GM12892 (cell line): ENCODE measurements at places on chromosomes 2 and 18.

- DNase-seq = peak; percentile 34
Measured at GRCh38 chr18:62637807-62638687, 77.3 kb upstream of the PHLPP1 start.

GRCh38 chr2:226184940-226185615, 614.5 kb downstream of the IRS1 start:
- DNase-seq = no peak

DNA sequence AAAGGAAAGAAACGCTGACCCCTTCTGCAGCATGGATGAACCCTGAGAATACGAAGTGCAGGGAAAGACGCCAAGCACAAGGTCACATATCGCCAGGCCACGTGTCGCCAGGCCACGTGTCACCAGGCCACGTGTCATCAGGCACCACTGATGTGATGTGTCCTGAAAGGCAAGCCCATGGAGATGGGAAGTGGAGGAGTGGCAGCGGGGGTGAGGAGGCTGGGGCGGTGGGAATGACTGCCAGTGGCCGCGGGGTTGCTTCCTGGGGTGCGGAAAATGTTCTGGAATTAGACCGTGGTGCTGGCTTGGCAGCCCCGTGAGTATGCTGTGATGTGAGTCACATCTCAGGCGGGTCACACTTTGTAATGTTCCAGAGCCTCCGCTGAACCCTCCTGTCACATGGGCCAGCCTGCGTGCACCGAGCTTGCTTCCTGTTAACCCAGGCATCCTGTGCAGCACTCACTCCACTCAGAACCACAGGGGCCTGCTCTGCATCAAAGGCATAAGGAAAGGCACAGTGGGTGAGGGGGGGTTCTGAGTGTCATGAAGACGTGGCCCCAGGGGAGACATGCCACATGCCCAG, 39.0 kb downstream of the SLC66A2 start:
- DNase-seq = no peak

GRCh38 chr2:29110916-29111535, 4.2 kb upstream of the CLIP4 start:
- DNase-seq = no peak

DNA sequence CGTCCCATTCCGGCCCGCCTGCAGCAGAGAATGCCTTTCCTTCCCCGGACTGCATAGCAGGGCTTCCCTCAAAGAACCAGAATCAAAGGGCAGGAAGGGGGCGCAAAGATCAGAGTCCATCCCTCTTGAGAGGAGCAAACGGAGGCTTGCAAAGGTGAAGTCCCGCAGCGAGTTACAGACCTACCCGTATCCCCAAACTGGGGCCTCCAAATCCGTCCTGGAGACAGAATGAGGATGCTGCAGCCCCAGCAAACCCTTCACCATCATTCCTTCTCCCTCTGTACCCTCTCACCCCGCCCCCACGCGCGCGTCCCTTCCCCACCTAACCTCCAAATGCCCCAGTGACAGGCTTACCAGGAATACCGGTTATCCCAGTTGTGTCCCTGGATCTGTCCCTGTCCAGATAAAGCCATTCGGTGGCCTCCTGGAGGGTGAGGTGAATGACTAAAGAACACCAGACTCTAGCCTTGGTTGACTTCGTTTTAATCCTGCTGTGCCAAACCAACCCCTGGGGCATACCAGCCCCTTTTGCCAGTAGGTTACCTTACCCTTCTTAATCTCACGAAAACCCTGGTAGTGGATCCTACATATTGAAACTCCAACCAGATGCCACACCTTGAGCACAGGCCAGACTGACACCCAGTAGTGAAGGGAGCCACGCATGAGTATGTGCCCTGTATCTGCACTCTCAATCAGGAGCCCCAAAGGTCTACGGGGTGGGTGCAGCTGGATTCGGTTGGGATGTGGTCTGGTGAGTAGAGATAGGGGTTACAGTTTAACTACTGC, 961 bp upstream of the SLC40A1 start:
- peak; percentile 5 for DNase-seq

- DNase-seq = no peak
Measured at GRCh38 chr2:152200565-152201465, 25.3 kb upstream of the STAM2 start.

DNA sequence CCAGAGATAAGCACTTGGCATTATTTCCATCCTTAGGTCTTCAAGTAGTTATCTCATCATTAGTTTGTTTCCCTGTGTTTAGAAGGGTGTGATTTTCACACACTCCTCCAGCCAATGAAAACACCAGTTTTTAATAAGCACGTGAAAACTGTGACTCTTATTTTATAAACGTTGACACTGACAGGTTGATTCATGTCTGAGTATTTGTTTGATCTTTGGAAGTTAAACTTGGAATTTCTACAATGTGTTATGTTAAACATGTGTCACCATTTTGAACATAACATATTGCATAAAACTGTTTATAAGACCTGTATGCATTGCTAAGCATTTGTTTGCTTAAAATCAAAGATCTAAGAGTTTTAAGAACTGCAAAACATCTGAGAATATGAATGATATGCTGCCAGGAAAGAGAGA, 27.6 kb downstream of the SLC40A1 start:
- no peak for DNase-seq

- no peak for DNase-seq
Measured at GRCh38 chr2:206585335-206585734, 57.0 kb upstream of the FAM237A start.

- no peak for DNase-seq
Measured at GRCh38 chr2:4258563-4258962, 555.2 kb downstream of the DCDC2C start.

DNA sequence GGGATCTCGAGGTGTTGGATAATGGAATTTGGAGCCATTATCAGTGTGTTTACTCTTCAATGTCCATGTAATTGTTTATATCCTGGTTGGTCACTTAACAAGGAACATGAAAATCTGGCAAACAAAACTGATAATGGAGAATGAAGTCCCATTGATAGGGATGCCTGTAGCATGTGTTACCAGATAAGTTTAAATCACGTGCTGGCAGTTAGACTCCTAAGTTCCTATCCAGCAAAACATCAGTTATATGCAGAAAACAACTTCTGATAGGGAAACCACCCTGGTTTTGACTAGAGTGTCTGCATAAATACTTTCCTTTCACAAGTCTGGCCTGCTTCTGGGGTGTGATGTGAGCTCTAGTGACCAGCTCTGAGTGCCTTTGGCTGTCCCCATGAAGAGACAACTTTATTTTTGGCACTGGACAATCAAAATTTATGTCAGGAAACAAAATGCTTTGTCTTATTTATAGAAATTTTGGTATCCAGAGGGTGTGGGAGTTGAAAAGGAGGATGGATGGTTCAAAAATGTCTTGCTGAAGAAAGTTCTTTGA, 82.0 kb downstream of the FHOD3 start:
- no peak for DNase-seq
